Activated T-helper 2 cell treated with anti-CD3 and anti-CD28 coated beads, Interferon-gamma antibody, Interleukin-2, Interleukin-4, amounts not matched to agents 10 μg/mL and 5 μg/mL and 100 μg/mL, durations not matched to agents 14 hours and 24 hours and 36 hours (primary cell): ENCODE measurements at places on chromosomes 11 and 22. TPM values are rescaled to one million over a fixed set of nuclear protein-coding genes. Genes with fewer than 3 reads are reported as not detected.

Gene OR2D3
- not detected in 2 replicates for total RNA-seq

Gene TSPAN32
- 4.6 and 4.8 TPM in 2 replicates for total RNA-seq

Gene MUC6
- total RNA-seq: not detected in 2 replicates

Gene ZNF215
- total RNA-seq: 5.1 and 6.7 TPM in 2 replicates

Gene FAM181B
- total RNA-seq: not detected in 2 replicates

Gene OR6A2
- 0.32 and 0.53 TPM in 2 replicates for total RNA-seq

Gene B4GAT1
- 10.5 and 11.0 TPM in 2 replicates for total RNA-seq

Gene TSGA10IP
- total RNA-seq: not detected in 2 replicates

Gene ADAMTS8
- not detected in 2 replicates for total RNA-seq

Gene MS4A7
- total RNA-seq: not detected in 2 replicates

Gene USP2
- 1.0 and 1.1 TPM in 2 replicates for total RNA-seq

Gene BACE1
- total RNA-seq: 0.11 and 0.32 TPM in 2 replicates

Gene MRGPRF
- not detected in 2 replicates for total RNA-seq

Gene SCN3B
- total RNA-seq: not detected in 2 replicates

Gene SERPING1
- total RNA-seq: not detected in 2 replicates

Gene KIRREL3
- not detected in 2 replicates for total RNA-seq

Gene OR2AG1
- not detected in 2 replicates for total RNA-seq

Gene CECR2
- not detected in 2 replicates for total RNA-seq

Gene LRRC32
- total RNA-seq: 26.5 and 26.7 TPM in 2 replicates

Gene OR4C46
- total RNA-seq: not detected in 2 replicates

Gene RTN4R
- 1.9 and 2.2 TPM in 2 replicates for total RNA-seq

Gene OR51B4
- total RNA-seq: not detected in 2 replicates

Gene MAP6
- total RNA-seq: 0.23 TPM in 1 of 2 replicates, not detected in the other

Gene RASL10A
- total RNA-seq: 0.46 and 0.52 TPM in 2 replicates
